Common myeloid progenitor, CD34-positive (primary cell): ENCODE measurements at places on chromosomes 4 and X.

- no peak for DNase-seq
These were observed 27.6 kb downstream of the ELOVL6 start for GRCh38 chr4:110170861-110171260.

DNA sequence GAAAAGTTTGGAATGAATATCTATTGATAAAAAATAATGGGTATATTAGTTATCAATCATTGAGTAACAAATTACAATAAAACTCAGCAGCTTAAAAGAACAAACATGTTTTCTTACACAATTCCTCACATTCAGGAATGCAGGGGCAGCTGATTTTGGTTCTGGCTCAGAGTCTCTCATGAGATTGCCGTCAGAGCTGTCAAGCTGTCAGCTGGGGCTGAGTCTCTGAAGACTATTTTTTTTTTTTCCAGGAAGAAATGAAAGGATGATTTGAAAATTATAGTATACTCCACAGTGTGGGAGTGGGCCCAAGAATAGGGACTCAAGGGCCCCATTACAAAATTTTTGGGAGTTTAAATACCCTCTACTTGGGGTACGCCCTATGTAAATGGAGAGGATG is 219.1 kb downstream of the GC start:
- DNase-seq = no peak

DNA sequence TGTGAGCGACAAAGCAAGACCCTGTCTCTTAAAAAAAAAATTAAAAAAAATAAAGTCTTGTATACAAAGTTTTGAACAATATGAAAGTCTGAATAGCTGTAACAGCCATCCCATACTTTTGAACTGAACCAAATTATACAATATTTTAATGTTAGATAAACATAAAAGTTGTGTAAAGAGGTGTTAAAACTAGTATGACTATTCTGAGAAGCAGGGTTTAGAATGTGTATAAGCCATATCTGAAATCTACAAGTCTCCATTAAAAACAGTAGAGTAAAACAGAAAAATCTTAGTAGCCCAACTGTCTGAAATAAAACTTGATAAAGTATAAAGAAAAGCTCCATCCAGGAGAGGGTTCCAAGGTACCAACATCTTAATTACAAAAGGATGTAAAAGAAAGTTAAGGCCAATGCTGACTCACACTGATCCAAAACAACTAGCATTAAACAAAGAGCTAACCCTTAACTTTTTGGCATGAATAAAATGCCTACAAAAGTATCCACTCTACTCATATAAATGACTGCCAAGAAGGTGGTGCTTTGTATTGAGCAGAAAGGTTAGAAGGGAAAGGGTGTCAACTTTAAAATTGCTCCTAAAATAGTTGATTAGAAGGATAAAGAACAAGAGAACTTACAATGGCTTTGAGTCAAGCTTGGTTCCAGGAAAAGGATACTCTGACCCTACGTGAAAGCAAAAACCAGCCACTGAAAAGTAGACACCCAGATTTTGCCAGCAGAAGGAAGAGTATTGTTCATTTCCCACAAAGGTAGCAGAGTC is 18.5 kb downstream of the CNOT6L start:
- DNase-seq = no peak

- DNase-seq = no peak
These were observed 5.7 kb downstream of the SYAP1 start for GRCh38 chrX:16725072-16725471.

DNA sequence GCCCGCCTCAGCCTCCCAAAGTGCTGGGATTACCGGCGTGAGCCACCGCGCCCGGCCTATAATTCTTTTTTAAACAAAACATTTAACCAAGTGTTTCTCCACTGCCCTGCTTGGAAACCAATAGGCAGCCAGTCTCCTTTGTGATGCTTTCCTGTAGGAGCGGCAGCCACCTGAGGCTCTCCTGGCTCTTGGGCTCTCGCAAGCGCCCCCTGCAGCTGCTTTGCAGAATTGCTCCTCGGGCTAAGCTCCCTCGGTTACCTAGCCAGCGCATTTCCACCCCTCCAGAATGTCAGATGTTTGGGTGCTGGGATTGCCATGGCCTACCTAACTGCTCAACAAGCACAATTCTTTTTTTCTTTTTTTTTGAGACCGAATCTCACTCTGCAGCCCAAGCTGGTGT is 7.7 kb downstream of the S100P start:
- no peak for DNase-seq

- peak; percentile 32 for DNase-seq
These were observed 1.3 kb downstream of the SYP start for GRCh38 chrX:49198540-49199314.

DNA sequence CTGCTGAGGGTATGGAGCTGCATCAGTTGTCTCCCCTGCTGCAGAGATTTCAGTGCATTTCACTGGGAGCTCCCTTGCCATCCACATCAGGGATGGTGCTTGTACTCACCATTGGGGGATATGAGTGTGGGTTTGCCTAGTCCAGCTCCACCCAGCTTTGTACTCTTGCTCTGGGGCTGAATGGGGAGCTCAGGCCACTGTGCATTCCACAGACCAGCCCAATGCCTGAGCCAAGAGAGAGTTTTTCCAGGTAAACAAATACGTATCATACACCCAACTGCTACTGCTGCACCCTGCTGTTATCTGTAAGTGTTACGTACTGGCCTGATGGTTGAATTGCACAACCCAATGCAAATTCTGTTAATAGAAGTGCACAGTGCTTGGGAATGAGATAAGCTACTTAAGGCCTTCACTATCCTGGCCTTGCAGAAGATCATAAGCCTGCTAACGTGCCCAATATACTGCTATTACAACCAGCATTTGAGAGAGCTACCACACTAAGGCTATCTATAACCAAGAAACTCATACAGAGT is 205.0 kb upstream of the DMD start:
- DNase-seq = no peak

DNA sequence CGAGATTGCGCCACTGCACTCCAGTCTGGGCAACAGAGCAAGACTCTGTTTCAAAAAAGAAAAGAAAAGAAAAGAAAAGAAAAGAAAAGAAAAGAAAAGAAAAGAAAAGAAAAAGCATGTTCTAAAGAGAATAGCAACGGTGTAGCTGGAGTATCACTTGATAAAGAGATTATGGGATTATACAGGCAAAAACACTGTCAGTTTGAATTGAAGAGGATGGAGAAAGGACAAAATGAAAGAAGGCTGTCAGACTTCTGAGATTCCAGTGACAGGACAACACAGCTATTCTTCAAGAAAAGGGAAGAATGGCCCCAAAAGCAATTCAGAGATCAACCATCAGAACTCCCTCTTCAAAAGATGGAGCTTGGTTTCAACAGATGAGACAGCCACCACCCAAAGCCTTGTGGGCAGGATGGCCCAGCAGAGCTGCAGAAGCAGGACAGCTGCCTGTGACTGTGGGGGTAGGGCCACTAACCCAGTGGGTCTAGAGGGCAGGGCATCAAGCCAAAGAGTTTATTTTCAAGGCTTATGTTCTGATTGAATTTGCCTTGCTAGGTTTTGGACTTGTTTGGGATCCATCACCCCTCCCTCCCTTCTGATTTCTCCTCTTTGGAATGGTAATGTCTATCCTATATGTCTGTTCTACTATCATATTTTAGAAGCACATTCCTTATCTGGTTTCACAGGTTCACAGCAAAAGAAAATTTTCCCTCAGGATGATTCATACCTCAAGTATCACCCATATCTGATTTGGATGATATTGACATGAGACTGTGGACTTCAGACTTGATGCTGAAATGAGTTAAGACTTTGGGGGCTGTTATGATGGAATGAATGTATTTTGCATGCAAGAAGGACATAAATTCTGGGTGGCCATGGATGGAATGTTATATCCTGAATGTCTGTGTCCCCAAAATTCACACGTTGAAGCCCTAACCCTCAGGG is 17.5 kb downstream of the RFC1 start:
- no peak for DNase-seq
